Activated T-helper 17 cell treated with anti-CD3 and anti-CD28 coated beads, Interleukin-2, amount 50 U/mL, for 72 hours (primary cell): ENCODE measurements at places on chromosomes 1 and 21. TPM values are rescaled to one million over a fixed set of nuclear protein-coding genes. Genes with fewer than 3 reads are reported as not detected.

Gene TRIM63
- total RNA-seq = not detected

Gene TNFRSF8
- 35.3 TPM for total RNA-seq

Gene ASPM
- 61.5 TPM for total RNA-seq

Gene KRTAP21-2
- total RNA-seq = not detected

Gene MANEAL
- total RNA-seq = 5.2 TPM
